ENCODE measurements at places on chromosomes 4 and X.

GRCh38 chr4:184804621-184805020, 21.1 kb downstream of the ACSL1 start:
- DNase-seq, result no peak

GRCh38 chr4:150207871-150208270, 129.6 kb downstream of the DCLK2 start:
- DNase-seq, result no peak

DNA sequence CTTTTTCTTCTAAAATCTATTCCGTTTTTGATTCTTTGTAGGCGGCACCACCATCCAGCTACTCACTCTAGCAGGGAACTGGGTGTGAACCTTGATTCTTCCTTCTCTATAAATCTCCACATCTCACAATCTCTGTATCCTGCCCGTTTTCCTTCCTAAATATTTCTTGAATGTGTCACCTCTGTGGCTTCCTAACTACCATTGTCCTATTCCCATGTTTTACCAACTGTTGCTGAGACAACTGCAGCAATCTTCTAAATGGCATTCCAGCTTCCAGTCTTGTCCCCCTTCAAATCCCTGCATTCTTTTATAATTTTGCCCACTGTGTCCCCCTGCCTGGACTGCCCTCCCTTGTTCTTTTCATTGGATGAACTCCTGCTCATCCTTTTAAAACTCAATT, 641.3 kb downstream of the RPA4 start:
- DNase-seq, result no peak

GRCh38 chrX:45850197-45850774, 649.6 kb upstream of the DIPK2B start:
- DNase-seq, result no peak

GRCh38 chrX:153744210-153745066, 19.6 kb upstream of the PLXNB3 start:
- no peak for DNase-seq

- DNase-seq, result no peak
These were observed 29.1 kb upstream of the TRO start for GRCh38 chrX:54891573-54891972.

- no peak for DNase-seq
These were observed 889.7 kb downstream of the PDHA2 start for GRCh38 chr4:96729641-96730040.

GRCh38 chr4:5797866-5798265, 86.9 kb downstream of the EVC start:
- DNase-seq, result no peak

GRCh38 chr4:172845281-172845680, 323.3 kb upstream of the GALNT7 start:
- DNase-seq, result no peak

Data from stimulated activated CD8-positive, alpha-beta memory T cell treated with anti-CD3 and anti-CD28 coated beads, Interleukin-7, amount 100 ng/mL, for 1 hour (primary cell).